CD4-positive, alpha-beta T cell treated with Interferon alpha-2 for 1 hour (primary cell): ENCODE measurements at places on chromosomes 6 and 20.
A peak's percentile ranks its signal among the peaks of the same experiment; 100 is the strongest.

DNA sequence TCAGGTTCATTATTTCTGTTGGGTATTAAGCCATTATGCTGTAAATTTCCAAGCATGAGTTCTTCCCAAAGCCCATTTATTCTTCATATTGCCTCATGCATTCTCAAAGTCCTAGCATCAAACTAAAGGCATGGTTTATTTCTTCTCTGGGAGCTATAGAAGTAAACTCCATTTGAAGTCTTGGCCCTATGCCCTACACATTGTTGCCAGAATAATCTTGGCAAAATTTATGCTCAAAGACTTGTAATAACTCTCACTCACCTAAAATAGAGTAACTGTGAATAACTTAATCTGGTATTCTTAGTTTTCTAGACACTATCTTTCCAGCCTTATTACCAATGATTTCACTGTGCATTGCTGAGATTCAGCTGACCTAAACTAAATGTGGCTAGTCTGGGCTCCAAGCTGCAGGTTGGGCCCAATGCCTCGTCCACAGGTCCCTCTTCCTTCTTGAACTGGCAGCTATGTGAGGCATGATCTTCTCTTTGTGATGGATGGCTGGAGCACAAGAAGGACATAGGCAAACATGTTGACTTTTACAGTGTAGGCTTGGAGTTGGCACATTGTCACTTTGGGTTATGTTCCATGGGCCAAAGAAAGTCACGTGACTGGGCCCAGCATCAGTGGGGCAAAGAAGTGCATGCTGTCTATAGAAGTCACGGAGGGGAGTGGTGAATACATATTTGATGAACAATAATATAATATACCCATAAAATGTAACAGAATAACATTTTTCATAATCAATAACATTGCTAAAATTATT, 39.1 kb upstream of the ANKEF1 start:
- no peak for DNase-seq

DNA sequence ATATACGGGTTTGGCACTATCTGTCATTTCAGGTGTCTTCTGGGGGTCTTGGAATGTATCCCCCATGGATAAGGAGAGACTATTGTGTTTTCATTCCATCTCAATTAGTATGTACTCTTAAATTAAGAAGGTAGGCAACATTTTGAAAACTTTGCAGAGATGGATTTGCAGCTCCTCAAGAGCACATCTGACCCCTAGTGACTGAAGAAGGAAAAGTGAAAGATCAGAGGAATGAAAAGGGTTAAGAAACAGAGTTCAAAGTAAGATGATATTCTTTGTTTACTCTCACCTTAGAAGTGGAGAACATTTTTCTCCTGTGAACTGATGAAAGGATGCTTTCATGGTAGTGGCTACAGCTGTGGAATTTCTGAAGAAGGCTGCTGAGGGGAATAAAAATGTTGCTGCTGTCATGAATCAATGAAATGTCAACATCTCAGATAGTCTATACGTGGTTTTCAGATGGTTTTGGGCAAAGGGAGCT, 41.5 kb downstream of the SH3BGRL2 start:
- no peak for DNase-seq

GRCh38 chr6:112040956-112041355, 12.9 kb upstream of the CCN6 start:
- no peak for DNase-seq

DNA sequence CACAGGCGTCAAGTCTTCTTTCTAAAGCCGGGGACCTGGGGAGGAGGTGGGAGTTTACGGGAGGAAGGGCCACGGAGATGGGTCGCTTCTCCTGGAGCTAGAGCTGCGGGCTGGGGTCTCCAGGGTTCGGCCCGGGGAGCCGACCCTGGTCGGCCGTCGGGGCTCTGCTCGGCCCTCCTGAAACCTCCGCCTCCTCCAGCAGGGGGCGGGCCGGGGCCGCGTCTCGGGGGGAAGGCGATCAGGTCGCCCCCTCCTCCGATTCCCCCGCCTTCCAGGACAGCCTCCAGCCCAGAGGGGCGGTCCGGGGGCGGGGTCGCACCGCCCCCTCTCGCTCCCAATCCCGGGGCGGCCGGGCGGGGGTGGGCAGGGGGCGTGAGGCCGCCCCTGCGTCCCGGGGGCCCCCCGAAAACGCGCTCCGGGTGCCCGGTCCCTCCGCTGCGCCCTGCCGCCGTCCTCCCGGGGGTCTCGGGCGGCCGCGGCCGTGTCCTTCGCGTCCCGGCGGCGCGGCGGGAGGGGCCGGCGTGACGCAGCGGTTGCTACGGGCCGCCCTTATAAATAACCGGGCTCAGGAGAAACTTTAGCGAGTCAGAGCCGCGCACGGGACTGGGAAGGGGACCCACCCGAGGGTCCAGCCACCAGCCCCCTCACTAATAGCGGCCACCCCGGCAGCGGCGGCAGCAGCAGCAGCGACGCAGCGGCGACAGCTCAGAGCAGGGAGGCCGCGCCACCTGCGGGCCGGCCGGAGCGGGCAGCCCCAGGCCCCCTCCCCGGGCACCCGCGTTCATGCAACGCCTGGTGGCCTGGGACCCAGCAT, at the start of gene CEBPB:
CEBPB (plus strand) TSS at position 580 of the 814 bp plus-strand sequence; CDS start at position 784, 204 bp downstream.
- peak; percentile 86 for DNase-seq

- no peak for DNase-seq
Measured at GRCh38 chr20:8631271-8631670, 437.6 kb upstream of the PLCB4 start.

- DNase-seq = no peak
Measured at GRCh38 chr6:7765575-7766325, 39.9 kb downstream of the BMP6 start.

GRCh38 chr6:44422531-44422930, 35.0 kb downstream of the CDC5L start:
- no peak for DNase-seq
